IMR-90 (cell line): ENCODE measurements at places on chromosomes 4 and X. TPM values are rescaled to one million over a fixed set of nuclear protein-coding genes. Genes with fewer than 3 reads are reported as not detected.

DNA sequence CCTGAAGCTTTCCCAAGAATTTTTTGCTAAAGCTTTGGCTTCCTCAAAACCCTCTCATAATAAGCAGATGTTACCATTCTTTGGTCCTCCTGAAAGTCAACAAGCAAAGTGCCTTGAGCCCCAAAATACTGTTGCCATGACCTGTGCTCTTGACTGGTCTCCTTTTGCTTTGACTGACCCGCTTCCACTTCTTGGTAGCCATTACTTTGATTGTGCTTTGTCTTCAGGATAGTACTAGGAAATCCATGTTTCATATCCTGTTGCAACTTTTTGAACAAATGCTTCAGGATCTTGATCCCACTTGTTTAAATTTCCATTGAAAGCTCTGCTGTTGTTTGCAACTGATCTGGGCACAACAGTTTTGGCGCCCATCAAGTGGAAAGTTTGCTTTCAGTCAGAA, 6.9 kb upstream of the OTOP1 start:
- DNase-seq = no peak

- no peak for DNase-seq
Observed at GRCh38 chr4:186414390-186414789, 141.0 kb downstream of the MTNR1A start.

GRCh38 chr4:161629694-161630441, 533.9 kb downstream of the FSTL5 start:
- DNase-seq = no peak

- DNase-seq = no peak
Observed at GRCh38 chr4:187433141-187433540, 562.4 kb upstream of the ZFP42 start.

GRCh38 chr4:134650461-134650860, 448.9 kb upstream of the PABPC4L start:
- no peak for DNase-seq

DNA sequence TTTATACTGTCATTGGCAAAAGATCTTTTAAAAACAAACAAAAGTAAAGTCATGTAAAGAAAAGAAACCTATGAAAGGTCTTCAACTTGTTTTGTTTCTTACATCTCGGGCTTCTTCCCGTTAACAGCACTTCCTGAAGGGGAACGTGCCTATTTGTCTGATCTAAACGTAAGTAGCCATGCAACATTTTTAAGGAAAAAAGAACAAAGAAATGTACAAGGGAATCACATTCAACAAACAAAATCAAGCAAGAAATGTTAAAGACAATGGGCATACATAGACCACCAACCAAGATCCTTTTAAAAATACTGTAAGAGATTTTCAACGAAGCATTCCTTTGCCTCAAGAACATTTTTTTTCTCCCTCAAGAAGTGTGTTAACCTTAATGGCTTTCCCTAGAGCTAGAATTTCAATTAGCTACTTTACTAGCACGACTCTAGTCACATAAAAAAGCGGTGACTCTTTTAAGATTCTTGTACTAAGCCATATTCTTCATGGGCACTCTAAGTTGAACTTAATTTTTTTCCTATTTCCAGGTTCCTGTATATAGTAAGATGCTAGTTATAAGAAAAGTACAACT, 112.0 kb upstream of the TTC29 start:
- peak; percentile 41 for DNase-seq

The EDA gene
- under 0.01 TPM in 2 replicates for total RNA-seq

DNA sequence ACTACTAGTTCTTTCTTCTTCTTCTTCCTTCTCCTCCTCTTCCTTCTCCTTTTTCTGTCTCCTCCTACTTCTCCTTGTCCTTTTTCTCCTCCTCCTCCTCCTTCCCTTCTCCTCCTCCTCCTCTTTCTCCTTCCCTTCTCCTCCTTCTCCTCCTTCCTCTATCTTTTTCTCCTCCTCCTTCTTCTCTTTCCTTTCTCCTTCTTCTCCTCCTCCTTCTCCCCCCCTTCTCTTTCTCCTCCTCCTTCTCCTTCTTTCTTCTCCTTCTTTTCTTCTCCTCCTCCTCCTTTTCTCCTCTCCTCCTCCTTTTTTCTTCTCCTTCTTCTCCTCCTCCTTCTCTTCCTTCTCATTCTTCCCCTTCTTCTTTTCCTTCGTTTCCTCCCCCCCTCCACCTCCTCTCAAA, 21.8 kb upstream of the NAP1L5 start:
- DNase-seq = no peak

DNA sequence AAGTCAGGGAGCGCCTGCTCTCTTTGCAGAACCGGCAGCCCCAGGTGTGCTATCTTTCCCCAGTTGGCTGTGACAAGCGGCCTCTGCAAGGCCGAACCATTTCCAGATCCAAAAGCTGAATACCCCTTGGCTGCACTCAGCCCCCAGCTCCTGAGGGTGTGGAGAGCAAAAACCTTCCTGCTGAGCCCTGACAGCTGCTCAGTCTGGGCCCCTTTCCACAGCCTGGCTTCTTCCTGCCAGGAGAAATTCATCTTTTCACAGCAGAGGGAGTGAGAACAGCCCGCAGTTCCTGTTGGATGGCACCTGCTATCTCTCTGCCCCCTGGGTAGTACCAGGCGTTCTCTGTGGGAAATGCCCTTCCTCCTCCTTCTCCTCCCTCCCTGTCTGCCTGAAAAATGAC, 78.4 kb downstream of the DRD5 start:
- no peak for DNase-seq

GRCh38 chr4:78691334-78691754, 84.8 kb upstream of the BMP2K start:
- DNase-seq = no peak

The FAM53A gene
- 1.9 and 2.0 TPM in 2 replicates for total RNA-seq

The USP17L20 gene
- total RNA-seq = not detected in 2 replicates
